ENCODE measurements at places on chromosomes 2 and 18. TPM values are rescaled to one million over a fixed set of nuclear protein-coding genes. Genes with fewer than 3 reads are reported as not detected.

The IL36A gene
- not detected for total RNA-seq

The MROH2A gene
- not detected for total RNA-seq

The ERMN gene
- not detected for total RNA-seq

The NETO1 gene
- total RNA-seq: not detected

The SPP2 gene
- not detected for total RNA-seq

The LCT gene
- total RNA-seq: not detected

The GBX2 gene
- total RNA-seq: not detected

The MBOAT2 gene
- 3.5 TPM for total RNA-seq

The POTEI gene
- not detected for total RNA-seq

The DSG3 gene
- not detected for total RNA-seq

The MDH1B gene
- 0.27 TPM for total RNA-seq

The SLC38A11 gene
- 1.2 TPM for total RNA-seq

The DSC3 gene
- total RNA-seq: not detected

DNA sequence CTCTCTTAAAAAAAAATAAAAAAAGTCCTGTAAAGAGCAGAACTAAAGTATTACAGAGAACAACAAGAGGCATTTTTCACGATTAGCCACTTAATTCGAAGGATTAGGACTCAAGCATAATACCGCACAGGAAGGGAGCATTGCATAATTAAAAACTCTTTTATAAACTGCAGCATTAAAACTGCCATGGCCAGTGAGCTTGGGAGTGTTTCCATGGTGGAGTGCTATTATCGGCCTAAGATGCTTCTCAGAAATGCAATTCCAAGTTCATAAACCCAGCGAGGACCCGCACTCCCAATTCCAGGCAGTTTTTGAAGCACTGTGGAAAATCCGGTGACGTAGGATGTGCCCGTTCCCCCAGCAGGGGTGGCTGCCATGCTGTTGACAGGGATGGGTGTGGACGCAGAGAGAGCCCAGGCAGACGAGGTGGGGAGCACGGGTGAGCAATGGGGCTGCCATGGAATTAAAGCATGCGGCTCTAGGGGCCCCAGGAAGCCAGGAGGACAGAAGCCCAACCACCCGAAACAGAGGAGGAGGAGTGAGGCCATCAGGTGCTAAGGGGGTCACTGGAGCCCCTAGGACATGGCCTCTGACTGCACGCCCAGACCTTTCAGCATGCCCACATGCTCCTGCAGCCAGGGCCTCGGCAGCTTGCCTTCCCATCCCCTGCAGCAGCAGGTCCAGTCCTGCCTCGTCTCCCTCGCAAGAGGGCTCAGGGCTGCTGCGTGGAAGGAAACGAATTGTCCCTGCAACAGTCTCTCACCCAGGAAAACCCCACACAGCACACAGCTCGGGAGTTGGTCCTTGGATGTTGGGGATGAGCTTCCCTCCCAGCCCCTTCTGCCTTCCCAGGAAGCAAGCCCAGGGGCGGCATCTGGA lies 233.4 kb downstream of the NDUFA10 start:
- no peak for DNase-seq

- no peak for DNase-seq
Observed at GRCh38 chr18:64185987-64186386, 37.1 kb upstream of the LINC00305 start.

DNA sequence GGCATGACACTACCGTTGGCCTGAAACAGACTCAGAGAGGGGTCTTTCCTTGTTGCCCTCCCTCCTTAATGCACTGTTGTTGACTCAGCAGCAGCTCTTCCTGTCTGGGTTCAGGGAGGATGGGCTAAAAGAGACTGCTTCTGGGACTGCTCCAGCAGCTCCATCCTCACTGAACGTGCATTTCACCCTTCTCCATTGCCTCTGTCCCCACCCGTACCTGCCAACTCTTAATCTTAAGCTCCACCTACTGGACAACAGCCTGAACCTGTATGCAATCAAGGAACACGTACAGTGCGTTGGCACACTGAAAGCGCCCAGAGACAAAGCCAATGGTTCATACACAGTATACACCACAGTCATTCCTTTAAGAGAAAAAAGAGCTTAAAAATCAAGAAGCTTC lies 230.8 kb upstream of the RAB6C start:
- DNase-seq: no peak

DNA sequence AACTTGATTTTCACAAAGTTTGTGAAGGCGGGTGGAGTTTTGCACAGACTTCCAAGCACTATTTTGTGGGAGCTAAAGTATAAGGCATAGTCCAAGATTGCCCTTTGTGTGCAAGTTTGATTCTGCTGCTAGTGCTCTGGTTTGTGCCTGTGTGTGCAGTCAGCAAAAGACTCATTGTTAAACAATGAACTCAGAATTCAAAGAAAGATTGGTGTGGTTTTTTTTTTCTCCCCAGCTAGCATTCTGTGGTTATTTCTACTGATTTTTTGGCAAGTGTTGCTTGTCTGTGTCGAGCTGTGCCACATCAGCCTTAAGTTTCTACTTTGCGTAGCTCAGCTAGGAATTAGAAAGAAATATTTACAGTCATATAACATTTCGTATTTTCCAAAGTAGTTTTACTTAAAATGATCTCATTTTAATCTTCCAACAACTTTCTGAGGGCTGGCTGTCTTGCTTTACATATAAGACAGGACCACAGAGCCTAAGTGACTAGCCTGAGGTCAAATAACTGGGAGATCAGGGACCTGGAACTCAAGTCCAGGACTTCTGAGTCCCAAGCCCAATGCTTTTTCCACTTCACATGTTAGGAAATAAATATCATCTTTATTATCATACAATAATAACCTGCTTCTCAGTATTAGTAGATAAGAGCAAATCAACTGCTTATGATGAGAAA lies 69.8 kb downstream of the BABAM2 start:
- no peak for DNase-seq

- DNase-seq: no peak
Observed at GRCh38 chr2:229784791-229785190, 70.4 kb upstream of the DNER start.

GRCh38 chr2:55010149-55010591 lies 40.1 kb downstream of the RTN4 start:
- peak; percentile 33 for DNase-seq

DNA sequence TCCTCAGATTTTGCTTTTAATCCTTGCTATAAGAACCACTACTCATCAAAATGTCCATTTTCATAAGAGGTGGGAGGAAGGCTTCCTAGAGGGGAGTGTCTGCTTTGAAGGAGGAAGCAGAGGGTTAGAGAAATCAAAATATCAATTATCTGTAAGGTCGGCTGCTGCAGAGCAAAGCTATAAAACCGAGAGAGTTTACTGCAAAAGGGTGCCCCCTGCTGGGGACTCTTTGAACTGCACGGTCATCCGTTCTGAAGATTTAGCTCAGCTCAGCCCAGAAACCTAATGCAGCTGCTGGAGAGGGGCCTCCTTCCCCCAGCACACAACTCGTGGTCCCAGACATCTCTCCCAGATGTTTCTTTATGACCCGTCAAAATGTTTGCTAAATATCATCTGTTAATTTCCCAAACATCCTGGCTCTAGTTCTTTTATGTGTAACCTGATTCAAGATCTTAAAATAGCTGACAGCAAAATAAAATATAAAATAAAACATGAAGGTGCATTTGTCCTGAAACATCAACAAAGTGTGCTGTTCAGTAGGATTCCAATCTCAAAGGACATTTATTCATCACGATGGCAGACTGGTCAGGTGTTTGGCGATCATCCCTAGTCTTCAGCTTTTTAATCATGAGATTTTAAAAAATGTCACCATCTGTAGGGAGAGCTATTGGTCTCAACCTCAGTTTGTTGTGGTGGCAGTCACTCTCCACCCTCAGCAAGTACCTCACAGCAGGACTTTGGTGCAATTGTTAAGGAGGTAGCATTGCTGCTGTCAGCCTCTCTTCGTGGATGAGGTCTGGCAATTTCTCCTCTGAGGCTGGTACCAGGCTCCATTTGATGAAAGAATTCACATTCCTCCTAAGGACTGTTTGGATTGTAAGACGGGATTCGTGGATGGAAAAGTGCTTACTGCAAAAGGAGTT lies 185.9 kb downstream of the MTX2 start:
- DNase-seq: peak; percentile 88

DNA sequence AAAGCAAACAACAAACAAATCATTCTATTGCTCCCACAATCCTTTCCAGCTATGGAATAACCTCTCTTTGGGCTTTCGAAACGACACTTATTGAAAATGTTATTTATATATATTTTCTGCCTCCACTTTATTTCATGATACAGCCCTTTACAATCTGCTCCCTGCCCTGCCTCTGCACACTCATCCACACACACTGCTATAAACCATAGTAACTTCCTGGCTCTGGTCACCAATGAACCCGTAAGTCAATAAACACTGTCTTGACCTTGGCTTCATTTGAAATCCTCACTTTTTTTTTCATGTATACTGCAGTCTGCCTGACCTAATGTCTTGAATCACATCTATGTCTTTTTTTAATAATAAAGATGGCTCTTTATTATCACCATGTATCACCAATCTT lies 161.5 kb downstream of the SLC39A10 start:
- no peak for DNase-seq

- DNase-seq: no peak
Observed at GRCh38 chr2:234074751-234075517, 24.4 kb downstream of the SPP2 start.

DNA sequence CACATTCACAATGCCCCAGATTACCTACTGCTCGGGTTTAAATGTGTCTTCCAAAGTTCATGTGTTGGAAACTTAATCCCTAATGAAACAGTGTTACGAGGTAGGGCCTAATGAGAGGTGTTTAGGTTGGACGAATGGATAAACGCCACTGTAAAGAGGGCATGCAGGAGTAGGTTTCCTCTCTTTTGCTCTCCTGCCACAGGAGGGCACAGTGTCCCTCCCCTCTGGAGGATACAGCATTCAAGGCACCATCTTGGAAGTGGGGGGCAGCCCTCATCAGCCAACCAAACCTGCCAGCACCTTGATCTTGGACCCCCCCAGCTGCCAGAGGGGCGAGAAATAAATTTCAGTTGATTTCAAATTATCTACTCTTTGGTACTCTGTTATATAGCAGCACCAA lies 103.5 kb downstream of the TSHZ1 start:
- no peak for DNase-seq

- DNase-seq: no peak
Observed at GRCh38 chr2:160345071-160345764, 145.1 kb upstream of the ITGB6 start.

DNA sequence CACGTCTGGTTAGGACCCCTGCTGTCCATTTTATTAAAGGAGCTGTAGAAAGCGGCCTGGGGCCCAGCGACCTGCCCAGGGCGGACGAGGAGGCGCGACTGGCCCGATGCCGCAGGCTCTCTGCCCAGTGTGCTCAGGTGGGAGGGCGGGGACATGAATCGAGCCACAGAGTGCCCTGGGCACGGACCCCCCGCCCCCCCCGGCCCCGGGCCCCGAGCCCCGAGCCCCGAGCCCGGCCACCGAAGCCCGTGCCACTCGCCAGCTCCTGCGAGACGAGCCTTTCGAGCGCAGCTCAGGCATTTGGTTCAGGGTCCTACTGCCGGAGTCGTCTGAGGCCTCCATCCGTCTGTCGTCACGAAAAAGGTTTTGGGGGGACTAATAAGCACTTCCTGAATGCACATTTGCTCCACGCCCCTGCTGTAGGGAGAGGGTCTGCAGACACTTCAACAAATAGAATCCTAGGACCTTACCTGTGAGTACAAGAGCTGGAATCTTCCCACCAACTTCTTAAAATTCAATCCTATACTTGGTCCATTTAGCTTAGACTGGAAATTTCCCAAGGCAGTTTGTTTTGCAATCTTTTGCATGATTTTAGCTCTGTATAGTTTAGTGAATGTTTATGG lies 602 bp upstream of the ADAM17 start:
- DNase-seq: no peak

- no peak for DNase-seq
Observed at GRCh38 chr2:108393197-108393596, 15.4 kb downstream of the SULT1C4 start.

DNA sequence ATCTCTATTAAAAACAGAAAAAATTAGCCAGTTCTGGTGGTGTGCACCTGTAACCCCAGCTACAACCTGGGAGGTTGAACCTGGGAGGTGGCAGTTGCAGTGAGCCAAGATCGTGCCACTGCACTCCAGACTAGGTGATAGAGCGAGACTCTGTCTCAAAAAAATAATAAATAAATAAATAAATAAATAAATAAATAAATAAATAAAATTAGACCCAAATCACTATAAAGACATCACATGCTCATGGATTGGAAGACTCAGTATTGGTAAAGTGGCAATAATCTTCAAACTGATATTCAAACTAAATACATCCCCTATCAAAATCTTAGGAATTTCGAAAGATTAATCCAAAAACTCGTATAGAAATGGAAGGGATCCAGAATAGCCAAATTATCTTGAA lies 15.5 kb upstream of the GALNT1 start:
- DNase-seq: no peak

DNA sequence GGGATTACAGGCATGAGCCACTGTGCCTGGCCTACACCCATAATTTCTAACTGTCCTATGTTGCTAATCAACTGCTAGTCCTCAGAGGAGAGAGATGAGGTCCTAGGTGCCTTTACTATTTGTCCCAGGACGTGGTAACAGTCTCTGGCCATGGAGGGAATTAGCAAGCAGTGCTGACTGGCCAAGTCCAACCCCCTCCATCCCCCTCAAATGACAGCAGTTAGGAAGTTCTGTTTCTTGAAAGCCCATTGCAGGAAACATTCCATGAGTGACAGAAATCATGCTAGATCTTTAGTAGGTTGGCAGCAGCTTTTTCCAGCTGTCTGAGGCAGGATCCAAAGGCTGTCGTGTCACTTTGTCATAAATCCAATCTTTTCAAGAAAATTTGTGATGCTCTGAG lies 55.7 kb upstream of the REL start:
- no peak for DNase-seq

DNA sequence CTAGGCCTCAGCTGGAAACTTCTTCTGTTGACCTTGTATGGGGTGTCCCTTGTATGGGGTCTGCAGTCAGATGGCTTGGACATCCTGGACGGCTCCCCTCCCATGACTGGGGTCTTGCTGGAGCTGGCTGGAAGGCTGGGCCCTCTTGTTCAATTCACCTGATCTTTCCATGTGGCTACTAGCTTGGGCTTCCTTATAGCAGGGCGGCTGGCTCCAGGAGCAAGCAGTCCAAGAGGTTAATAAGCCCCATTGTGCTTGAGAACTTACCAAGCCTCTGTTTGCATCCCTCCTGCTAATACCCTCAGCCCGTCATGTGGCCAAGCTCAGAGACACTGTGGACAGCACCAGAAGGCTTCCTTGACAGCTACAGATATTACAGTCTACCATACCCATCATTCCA lies 111.6 kb upstream of the NPAS2 start:
- DNase-seq: no peak

All from psoas muscle (tissue), 8 donors.